ENCODE measurements at places on chromosomes 11 and 22.

GRCh38 chr11:59225017-59225416 lies 12.3 kb upstream of the MPEG1 start:
- no peak for DNase-seq

DNA sequence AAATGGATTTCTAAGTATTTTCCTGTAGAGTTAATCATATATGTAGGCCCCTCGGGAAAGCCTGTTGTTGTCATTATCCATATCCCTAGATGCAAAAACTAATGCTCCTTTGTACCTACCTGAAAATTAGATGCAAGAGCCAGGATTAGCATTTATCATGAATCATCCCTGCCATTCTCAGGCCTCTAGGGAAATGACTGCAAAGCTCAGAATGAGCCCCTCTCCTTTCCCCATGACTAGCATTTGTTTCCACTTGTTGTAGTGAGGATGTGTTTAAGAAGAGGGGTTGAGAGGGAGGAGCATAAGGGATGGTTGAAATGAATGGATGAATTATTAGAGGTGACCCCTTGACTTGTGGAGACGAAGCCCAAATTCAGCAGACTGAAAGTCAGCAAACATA lies 537.9 kb downstream of the NTM start:
- no peak for DNase-seq

DNA sequence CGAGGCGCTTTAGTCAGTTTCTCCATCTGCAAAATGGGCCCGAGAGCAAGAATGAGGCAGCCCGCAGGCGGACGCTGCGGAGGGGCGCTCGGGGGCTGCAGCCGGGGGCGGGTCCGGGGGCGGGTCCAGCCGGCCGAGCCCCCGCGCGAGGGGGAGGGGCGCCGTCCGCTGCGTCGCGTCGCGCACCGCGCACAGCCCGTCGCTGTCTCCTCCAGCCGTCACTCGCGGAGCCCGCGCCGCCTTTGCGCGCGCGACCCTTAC lies 282 bp downstream of the PC start:
- no peak for DNase-seq

- DNase-seq: peak; percentile 29
Measured at GRCh38 chr11:112881461-112881860, 79.8 kb upstream of the NCAM1 start.
